ENCODE measurements at places on chromosomes 5 and 9. TPM values are rescaled to one million over a fixed set of nuclear protein-coding genes. Genes with fewer than 3 reads are reported as not detected.

- H3K36me3 ChIP-seq = no peaks in the 10 kb centered on the region
- H3K4me1 ChIP-seq = peaks cover 15% of the 10 kb centered on the region
- DNase-seq = no peak
Observed at GRCh38 chr5:74945561-74946165, 79.5 kb upstream of the FAM169A start.

DNA sequence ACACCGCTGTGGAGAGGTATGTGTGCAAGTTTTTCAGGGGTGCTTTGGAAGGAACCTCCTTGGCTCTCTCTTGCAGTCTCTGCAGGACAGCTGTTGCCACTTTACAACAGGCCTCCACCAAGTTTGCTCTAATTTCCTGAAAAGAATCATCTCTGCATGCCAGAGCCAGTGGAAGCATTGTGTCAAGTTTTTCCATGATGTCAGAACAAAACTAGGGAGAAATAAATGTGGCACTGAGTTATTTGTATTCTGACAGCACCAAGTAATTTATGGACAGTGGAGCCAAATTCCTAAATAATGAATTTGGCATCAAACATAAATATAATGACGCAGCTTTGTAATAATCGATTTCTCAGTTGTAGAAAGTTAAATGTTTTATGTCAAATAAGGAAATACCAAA is 146.9 kb downstream of the KIAA0825 start:
- DNase-seq = no peak
- no peak overlapping the region for H3K4me3 ChIP-seq
- no peaks in the 10 kb centered on the region for H3K27me3 ChIP-seq
- no peaks in the 10 kb centered on the region for H3K4me1 ChIP-seq

DNA sequence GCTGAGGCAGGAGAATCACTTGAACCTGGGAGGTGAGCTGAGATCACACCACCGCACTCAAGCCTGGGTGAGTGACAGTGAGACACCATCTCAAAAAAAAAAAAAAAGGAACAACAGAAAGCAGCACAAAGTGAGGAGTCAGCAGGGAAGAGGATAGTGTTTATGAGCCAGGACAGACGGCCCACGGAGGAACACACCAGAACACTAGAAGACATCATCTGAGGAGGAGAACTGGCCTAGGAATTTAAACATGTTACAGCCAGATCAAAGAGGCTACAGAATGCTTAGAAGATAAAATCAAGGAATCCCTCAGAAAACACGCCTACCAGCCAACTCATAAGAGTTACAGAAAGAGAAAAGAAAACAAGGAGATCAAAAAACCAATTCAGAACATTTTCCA is 12.2 kb downstream of the UBAC1 start:
- no peak overlapping the region for H3K4me3 ChIP-seq
- no peaks in the 10 kb centered on the region for H3K27me3 ChIP-seq
- H3K4me1 ChIP-seq = no peaks in the 10 kb centered on the region
- peaks cover 24% of the 10 kb centered on the region for H3K36me3 ChIP-seq
- H3K27ac ChIP-seq = no peak overlapping the region
- no peak for DNase-seq

Gene GEMIN5
- 46.7 TPM for total RNA-seq

Gene SH3RF2
- 1.1 TPM for total RNA-seq

Gene RELL2
- total RNA-seq = 30.6 TPM

Gene ZNF608
- 39.7 TPM for total RNA-seq

Gene PGM5
- not detected for total RNA-seq

Data from GM23338 (cell line).